NCI-H1048 (cell line): ENCODE measurements at places on chromosomes 5 and 9.

DNA sequence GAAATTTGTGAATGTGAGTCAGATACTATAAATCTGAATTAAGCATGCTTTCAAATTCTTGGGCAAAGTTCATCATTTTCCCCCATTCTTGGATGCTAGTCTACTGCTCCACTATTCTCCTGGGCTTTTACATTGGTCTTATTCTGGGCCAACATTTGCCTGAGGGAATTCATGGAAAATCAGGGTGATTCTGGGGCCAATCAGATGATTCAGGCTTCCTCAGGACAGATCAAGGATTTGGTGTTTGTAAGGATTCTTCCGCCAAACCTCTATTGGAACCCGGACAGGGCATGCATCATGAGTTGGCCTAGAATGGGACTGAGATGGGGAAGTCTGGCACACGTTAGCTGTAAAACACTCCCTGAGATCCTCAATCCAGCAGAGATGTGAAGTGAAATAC lies 113.8 kb downstream of the MEF2C start:
- no peak for DNase-seq

GRCh38 chr9:137006116-137007003 lies 10.0 kb upstream of the CLIC3 start:
- DNase-seq = no peak

DNA sequence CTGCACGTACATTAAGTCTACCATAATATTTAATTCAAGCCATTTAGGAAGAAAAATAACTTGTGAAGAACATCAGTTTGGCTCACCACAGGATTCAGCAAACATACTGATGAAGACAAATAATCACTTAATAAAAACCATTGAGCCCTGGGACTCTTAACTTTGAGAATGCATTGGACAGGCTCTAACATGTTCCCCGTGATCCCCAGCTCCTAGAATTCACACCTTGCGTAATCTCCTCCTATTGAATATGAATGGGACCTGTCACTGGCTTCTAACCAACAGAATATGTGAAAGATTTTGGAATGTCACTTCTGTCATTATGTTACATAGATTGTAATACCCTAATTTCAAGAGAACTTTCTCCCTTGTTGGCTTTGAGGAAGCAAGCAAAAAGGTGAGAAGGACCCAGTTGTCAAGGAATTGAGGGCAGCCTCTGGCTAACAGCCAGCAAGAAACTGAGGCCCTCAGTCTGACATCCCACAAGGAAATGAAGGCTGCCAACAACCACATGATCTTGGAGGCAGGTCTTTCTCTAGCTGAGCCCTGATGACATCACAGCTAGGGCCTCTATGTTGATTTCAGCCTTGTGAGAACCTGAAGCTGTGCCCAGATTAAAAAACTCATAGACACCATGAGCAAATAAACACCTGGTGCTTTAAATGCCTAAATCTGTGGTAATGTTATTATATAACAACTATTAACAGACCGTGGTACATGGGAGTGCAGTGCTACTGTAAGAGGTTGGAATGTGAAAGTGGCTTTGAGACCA lies 433.2 kb downstream of the SEMA5A start:
- DNase-seq = no peak

DNA sequence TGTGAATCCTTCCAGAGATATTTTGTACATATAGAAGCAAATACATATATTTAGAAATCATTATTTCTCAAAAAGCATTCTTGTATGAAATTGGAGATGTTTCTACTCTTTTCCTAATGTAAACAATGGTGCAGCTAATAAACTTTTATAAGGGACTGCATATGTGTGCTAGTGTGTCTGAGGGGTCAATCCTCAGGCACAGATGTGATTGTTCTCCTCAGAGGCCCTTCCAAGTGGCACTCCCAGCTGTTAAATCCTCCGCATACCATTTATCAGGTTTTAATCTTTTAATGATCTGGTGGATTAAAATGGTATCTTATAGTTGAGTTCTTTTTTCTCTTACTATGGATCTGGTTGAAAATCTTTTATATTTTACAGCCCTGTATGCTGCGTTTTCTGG lies 5.6 kb upstream of the OMD start:
- DNase-seq = no peak

DNA sequence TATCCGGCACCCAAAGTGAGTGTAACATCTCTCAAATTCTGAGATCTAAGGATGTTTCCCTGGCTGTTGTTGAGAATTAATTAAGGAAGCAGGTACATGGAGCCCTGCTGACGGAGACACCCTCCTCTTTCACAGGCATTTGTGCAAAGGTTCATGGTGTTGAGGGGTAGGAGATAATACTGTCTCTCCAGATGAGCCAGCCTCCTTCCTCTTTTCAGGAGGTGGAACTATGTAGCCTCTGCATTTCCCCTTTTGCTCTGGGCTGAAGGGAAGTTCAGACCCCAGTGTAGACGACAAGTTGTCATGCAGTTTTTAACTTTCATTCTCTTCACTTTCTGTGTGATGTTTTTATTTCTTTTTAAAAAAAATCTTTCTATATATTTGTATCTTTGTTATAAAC lies 107.5 kb downstream of the GALNT10 start:
- DNase-seq = no peak

GRCh38 chr9:109779711-109780452 lies at the start of gene PALM2AKAP2:
PALM2AKAP2 (plus strand) TSS chr9:109780198; CDS start chr9:109780489, 291 bp downstream.
- no peak for DNase-seq

- DNase-seq = no peak
Measured at GRCh38 chr5:53785924-53786323, 225.5 kb downstream of the NDUFS4 start.

GRCh38 chr5:166178411-166179080 lies 2112.9 kb upstream of the WWC1 start:
- DNase-seq = no peak

DNA sequence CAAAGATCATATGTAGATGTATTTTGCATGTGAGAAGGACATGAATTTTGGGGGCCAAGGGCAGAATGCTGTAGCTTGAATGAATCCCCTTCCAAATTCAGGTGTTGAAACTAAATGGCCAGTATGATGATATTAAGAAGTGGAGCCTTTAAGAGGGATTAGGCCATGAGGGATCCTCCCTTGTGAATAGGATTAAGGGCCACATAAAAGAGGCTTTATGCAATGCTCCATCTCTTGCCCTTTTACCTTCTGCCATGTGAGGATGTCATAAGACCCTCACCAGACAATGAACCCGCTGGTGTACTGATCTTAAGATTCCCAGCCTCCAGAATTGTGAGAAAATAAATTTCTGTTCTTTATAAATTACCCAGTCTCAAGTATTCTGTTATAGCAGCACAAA lies 206.1 kb downstream of the YTHDC2 start:
- DNase-seq = no peak

DNA sequence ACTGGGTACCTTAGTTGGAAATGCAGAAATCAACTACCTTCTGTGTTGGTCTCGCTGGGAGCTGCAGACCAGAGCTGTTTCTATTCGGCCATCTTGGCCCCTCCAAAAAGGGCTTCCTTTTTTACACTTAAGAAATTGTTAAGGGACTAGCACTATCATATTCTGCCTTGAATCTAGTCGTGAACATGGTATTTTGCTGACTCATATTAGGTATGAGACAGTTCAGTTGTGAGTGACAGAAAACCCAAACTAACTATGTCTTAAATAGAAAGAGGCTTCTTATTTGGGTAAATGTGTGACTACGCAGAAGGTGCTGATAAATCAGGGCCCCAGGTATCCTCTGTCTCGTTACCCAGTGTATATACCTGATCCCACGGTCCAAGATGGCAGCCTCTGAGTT lies 298.2 kb downstream of the EDIL3 start:
- DNase-seq = no peak

- DNase-seq = no peak
Measured at GRCh38 chr5:127562252-127562651, 44.8 kb downstream of the PRRC1 start.

- no peak for DNase-seq
Measured at GRCh38 chr5:126016256-126016655, 407.0 kb upstream of the GRAMD2B start.

- no peak for DNase-seq
Measured at GRCh38 chr5:61306531-61307131, 25.4 kb upstream of the ZSWIM6 start.

GRCh38 chr9:112479221-112479620 lies 7.4 kb upstream of the KIAA1958 start:
- no peak for DNase-seq

DNA sequence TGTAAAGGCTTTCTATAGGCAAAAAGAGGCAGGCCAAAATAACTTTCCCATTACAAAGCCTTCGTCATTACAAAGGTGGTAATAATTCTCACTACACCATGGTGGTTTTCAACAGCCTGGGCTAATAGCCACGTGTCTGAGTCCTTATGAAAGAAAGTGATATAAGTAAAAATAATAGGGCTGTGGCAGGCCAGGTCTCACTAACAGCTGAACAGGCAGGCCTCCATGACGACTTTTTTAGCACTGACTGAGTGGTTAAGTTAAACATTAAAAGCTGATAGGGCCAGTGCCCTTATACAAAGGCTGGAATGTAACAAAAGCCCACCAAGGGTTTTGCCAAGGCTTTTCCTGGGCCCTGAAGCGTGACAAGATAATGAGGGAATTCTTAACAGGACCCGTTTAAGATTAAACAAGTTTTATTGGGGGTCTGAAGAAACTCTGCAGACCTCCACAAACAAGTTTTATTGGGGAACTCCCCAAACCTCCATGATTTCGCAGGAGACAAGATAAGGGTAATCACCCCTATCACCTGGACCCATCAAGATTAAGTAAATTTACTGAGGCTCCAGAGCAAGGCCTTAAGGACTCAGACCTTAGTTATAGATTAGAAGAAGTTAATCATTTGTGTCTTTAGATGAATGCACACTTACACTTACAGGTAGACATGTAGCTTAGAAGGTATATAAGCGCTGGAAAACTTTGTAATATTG lies 412.9 kb downstream of the CHSY3 start:
- no peak for DNase-seq

GRCh38 chr9:3385871-3386270 lies 139.9 kb downstream of the RFX3 start:
- DNase-seq = no peak

GRCh38 chr5:72651109-72651508 lies 143.9 kb upstream of the ZNF366 start:
- no peak for DNase-seq

- no peak for DNase-seq
Measured at GRCh38 chr9:137178201-137178938, 6.5 kb upstream of the TMEM210 start.

DNA sequence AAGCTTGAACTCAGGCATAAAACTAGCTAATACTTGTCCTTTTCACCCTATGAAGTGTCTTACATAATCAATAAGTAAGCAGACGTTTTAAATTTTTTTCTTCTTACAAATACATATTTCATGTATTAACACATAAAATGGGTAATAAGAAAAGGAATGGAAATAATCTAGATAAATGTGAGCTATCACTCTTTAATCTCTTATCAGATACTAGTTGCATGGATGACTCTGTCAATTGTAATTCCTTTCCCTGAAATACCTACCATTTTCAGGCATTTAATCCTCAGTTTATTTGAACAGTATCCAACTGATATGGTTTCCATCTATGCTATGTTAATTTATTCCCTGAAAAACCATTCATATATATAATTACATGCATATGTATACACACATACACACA lies 166.0 kb upstream of the RGS7BP start:
- no peak for DNase-seq

- no peak for DNase-seq
Measured at GRCh38 chr5:74492230-74492629, 148.3 kb downstream of the ENC1 start.

DNA sequence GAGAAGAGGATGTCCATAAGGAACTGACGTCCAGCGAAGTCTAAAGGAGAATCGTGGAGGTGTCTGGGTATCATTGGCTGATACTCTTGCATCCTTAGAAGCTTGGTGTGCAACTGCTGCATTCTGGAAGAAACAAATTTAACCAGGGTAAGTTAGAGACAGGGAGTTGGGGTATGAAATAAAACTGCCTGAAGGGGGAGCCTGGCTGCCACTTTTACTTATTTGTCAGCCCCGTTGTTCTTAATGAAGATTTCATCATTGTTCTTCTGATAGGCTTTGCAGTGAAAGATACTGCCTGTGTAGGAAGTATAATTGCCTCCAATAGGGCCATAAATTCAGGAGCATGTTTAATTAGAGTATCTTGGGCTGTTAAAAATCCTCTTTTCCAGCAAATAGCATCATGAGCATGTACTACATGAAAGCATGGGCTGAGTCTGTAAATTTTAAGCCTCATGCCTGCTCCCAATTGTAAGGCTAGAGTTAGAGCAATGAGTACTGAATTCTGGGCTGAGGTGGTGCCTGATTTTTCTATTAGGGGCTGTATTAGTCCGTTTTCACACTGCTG lies 1264.5 kb upstream of the ACO1 start:
- no peak for DNase-seq

DNA sequence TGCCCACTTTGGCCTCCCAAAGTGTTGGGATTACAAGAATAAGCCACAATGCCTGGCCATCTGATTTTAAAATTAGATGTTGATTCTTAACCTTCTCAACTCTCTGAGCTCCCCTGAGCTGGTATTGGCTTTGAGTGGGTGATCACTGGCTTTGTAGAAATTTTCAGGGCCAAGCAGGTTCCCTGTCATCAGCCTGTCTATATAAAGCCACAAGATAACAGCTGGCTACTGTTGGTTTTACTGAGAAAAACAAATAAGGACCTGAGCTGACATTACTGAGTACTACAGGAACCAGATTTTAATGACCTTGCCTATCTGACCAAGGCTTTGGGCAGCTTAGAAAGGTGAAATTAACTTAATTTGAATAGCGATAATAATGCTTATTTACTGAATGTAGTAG lies 153.6 kb downstream of the MSX2 start:
- DNase-seq = no peak

- DNase-seq = no peak
Measured at GRCh38 chr5:59325070-59325469, 568.5 kb downstream of the PDE4D start.

- DNase-seq = no peak
Measured at GRCh38 chr9:97980479-97980803, 2.7 kb upstream of the ANP32B start.

- DNase-seq = no peak
Measured at GRCh38 chr5:89246864-89247263, 363.9 kb upstream of the MEF2C start.

GRCh38 chr5:52787600-52788504 lies at the start of the genes ITGA1 and PELO:
ITGA1 (plus strand) TSS chr5:52787916; CDS start chr5:52788354, 438 bp downstream.
PELO (plus strand) TSS chr5:52787916; CDS start chr5:52800395, 12,479 bp downstream.
- DNase-seq = peak; percentile 36

DNA sequence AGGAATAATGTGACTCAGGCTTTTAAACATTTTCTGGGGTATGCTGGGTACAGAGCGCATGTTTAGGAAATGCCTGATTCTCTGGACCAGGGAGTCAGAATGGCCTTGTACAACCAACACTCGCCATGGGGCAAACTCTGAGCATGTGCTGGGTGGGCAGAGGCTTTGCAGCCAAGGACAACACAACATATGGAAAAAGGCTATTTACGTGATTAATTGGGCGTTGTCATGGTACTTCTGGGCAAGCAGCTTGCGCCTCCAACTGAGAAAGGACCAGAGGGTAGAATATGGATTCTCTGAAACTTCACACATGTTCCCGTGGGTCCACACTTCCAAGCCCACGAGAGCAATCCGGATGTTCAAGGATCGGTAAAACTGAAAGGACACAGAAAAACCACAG lies 49.1 kb downstream of the NIPAL4 start:
- no peak for DNase-seq

GRCh38 chr5:39469777-39470415 lies 45.1 kb upstream of the DAB2 start:
- no peak for DNase-seq
